Activated CD4-positive, alpha-beta T cell treated with anti-CD3 and anti-CD28 coated beads, Interleukin-10, Interleukin-2, amounts not matched to agents 100 ng/mL and 50 ng/mL, durations not matched to agents 16 hours and 8 hours (primary cell): ENCODE measurements at places on chromosomes 12 and 14.

DNA sequence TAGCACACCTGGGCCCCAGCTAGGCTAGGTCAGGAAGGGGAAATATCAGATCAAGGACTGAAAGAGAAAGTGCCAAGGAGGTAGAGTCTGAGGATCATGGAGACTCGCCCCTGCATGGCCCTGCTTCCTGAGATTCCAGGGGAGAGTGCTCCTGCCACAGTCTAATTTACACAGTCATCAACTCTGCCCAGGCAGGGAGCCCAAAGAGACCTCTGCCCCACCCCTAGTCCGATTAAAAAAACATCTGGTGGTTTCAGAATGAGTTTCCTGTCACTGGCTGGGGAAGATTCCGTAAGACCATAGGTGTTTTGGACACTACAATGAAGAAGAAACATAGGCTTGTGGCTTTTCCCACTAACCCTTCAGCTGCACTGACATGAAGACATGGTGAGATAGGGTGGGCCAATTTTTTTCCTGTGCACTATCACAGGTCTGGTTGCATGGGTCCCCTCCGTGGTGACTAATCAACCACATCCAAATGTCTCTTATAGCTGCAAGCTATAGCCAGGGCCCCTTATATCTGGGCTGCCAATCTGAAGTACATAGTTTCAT lies 31.5 kb upstream of the GZMB start:
- DNase-seq: peak; percentile 90

DNA sequence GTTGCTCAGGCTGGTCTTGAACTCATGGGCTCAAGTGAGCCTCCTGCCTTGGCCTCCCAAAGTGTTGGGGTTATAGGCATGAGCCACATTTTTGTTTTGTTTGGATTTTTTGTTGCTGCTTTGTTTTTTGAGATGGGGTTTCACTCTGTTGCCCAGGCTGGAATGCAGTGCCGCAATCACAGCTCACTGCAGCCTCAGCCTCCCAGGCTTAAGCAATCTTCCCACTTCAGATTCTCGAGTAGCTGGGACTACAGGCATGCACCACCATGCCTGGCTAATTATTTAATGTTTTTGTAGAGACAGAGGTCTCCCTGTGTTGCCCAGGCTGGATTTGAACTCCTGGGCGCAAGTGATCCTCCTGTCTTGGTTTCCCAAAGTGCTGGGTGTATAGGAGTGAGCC lies 5.7 kb upstream of the PLEK2 start:
- DNase-seq: no peak

GRCh38 chr14:100083706-100084105 lies 18.5 kb downstream of the EVL start:
- no peak for DNase-seq

GRCh38 chr12:31479516-31480210 lies 111.3 kb downstream of the DENND5B start:
- DNase-seq: no peak

DNA sequence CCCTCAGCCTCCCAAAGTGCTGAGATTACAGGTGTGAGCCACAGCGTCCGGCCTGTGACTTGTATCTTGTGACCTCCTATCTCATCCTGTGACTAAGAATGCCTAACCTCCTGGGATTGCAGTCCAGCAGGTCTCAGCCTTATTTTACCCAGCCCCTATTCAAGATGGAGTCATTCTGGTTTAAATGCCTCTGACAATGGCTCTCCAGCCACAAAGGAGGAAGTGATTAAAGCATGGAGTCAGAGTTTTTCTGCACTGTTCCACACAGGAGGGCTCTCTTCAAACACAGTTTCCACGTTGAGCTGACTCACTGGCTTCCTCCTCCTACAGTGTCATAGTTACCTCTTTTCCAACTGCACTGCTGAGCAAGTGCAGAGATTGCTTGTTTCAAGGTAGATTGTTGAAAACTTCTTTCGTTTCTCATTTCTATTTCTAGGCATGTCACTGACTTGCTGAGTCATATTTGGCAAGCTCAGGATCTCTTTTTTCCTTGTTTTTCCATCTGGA lies 383.8 kb downstream of the PCNX1 start:
- peak; percentile 60 for DNase-seq

DNA sequence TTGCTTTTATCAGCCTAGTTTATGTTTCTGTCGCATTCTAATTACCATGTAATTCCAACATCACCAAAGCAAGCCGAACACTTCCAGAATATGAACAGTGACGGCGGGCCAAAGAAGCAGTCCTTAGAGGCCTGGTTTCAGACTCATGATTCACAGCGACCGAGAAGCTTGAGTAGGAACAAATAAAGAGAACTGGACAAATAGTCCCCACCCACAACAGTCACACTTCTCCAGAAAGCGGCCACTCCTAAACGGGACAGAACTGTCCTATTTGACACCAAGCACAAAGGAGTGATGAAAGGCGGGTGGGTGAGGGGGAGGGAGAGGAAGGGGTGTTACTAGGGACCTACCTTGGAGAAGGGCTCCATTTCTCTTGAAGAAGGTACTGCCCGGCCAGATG lies 136.4 kb downstream of the FOXN3 start:
- DNase-seq: no peak

DNA sequence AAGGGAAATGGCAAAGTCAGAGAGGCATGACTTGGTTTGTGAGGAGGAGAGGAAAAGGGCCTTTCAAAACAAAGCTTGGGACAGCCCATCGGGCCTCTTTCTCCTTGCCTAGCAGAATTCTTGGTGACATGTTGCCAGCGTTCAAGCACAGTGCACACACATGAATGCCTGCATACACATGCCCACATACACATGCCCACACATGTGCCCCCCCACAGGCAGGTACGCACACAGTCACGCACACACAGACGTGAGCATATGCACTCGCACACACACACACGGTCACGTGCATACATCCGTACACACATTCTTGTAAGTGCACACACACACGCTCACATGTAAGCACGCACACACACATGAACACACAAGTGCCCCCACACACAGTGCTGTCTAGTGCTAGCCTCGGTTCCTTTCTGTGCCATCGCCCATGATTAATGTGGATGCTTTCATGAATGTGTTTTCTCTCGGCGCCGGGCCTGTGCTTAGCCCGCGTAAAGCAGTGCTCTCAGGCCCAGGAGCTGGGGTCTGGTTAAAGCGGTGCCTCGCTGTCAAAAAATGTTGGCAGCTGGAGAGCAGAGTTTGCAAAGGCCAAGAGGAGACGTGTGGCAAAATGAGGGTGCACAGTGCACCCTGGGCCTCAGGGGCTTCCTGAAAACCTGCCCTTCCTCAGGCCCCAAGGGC lies 328.8 kb upstream of the DIO3 start:
- DNase-seq: no peak

- DNase-seq: no peak
These were observed 472.4 kb downstream of the ATP23 start for GRCh38 chr12:58413794-58414193.

- DNase-seq: no peak
These were observed 147.8 kb upstream of the PLEKHA5 start for GRCh38 chr12:18981732-18982131.

GRCh38 chr12:12439636-12440035 lies 82.8 kb downstream of the BORCS5 start:
- DNase-seq: peak; percentile 96

DNA sequence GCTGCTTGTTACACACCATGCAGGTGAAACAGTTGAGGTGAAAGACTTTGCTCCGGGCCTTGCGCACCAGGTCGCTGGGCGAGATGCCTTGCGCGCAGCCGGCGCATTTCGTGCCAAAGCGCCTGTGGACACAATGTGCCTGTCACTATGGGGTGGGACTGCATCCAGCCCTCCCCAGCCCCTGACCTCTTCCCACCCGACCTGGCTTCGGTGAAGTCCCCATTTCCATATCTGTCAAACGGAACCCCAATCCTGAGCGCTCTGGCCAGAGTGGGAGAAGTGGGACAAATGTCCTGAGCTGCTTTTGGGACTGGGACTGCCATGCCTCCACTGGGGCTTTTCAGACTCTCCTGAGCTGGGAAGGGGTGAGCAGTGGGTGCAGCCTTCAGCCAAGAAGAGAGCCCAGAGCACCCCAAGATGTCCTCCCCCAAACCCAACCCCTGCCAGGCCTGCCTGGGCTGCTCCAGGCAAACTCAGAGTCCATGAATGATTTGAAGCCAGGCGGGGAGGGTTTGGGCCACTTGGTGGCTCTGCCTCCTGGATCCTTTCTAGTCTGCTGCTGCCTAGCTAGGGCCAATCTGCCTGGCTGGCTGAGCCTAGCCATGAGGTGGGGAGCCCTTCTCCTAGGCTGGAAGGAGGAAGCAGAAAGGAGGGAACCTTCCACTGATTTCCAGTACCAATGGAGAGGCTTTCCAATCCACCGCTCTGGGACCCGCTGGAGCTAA lies 2.3 kb downstream of the LHX5 start:
- DNase-seq: no peak

DNA sequence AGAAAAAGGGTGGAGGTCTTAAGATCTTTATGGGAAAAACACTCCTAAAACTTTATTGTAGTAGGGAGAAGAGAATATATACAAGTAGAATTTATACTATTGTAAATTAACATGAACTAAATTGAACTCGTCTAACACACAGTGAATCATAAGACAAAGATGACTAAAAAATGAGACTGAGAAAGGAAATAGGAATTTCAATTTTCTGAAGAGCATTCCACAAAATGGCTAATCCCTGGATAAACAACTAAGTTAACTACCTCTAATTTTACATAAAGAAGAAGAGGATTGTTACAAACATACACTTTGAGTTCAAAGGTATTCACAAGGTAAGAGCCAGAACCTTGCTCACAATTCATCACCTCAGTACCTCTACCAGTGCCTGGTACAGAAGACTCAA lies 2.0 kb downstream of the MAP4K5 start:
- no peak for DNase-seq
